ENCODE measurements at places on chromosomes 6 and 20.

DNA sequence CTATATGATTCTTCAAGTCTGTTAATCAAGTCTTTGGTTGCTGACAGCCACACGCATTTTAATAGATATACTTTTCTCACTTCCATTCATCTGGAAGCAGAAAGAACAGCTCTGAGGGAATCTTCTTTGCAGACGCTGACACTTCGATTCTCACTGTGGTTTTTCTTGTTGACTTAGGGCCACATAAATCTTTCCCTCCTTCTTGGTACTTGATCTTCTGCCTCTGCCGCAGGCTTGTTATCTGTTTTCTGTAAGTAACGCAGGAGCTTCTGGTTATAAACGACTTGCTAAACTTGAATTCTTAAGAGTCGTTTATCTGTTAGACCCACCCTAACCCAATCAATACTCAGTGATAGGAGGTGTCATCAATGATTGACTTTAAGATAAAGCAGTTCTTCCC is 268.8 kb upstream of the SULF2 start:
- DNase-seq: no peak

DNA sequence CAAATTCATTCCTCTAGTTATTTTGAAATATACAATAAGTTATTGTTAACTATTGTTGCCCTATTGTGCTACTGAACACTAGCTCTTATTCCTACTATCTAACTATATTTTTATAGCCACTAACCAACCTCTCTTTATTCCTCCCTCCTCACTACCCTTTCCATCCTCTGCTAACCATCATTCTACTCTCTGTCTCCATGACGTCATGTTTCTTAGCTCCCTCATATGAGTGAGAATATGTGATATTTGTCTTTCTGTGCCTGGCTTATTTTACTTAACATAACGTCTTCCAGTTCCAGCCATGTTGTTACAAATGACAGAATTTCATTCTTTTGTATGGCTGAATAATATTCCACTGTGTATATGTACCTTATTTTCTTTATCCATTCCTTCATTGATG is 95.3 kb downstream of the ATXN1 start:
- no peak for DNase-seq

DNA sequence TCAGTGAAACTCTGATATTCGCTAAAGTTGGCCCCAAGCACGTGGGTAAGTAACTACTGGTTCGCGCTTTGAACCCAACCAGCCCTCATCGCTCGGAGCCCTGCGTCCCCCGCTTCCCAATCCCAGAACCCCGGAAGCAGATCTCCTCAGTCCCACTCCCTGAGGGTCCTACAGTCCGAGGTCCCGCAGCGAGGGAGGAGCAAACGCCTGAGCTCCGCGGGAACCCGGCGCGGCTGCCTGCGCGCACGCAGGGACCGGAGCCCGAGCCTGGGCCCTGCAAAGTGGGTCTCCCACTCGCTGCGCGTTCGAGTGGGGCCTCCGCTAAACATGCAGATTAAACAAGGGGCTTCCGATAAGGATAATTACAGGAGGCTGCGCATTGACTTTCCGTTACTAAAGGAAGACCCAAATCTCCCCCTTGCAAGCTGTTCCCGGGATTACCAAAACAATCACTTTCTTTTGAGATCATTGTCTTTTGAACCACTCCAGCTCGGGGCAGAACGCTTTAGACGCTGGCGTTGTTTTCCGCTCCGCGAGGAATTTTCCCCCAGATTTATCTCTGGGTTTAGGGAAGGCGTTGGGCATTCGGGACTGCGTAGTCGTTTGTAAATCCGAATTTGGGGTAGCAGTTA is 1.3 kb upstream of the VSX1 start:
- DNase-seq: no peak

DNA sequence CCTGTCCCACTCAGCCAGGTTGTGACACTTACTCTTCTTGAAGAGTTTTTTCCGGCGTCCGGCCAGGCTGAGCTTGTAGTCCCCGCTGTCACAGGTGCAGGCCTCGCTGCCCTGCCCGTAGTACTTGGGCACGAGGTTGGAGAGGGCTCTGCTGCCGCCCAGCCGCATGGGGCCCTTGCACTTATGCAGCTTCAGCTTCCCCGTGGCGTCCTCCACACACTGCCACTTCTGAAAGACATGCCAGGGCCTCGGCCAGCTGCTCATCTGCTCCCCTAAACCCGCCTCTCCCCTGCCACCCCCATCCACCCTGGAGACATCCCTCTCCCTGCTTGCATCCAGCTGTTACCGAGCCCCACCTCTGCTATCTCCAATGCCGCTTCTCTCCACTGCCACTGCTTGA is 113.1 kb downstream of the SULF2 start:
- no peak for DNase-seq

- no peak for DNase-seq
Observed at GRCh38 chr6:143792402-143793279, 50.5 kb upstream of the LTV1 start.

DNA sequence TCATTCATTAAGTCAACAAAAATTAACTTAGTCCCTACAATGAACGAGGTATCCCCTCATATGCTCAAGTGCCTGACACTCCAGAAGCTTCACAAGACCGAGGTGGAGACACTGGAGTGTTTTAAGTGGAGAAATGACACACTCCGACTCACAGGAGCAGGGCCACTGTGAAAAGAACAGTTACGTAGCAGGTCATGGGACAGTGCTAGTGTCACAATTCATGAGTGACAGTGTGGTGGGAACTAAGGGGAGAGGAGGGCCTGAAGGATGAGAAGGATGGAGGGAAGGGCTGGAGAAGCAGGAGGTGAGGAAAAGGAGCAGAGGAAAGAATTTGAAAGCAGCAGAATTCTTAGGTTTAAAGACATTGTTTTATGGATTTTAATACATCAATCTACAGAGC is 1.3 kb upstream of the HLA-A start:
- no peak for DNase-seq

- no peak for DNase-seq
Observed at GRCh38 chr6:44386364-44386928, 1.1 kb upstream of the CDC5L start.

DNA sequence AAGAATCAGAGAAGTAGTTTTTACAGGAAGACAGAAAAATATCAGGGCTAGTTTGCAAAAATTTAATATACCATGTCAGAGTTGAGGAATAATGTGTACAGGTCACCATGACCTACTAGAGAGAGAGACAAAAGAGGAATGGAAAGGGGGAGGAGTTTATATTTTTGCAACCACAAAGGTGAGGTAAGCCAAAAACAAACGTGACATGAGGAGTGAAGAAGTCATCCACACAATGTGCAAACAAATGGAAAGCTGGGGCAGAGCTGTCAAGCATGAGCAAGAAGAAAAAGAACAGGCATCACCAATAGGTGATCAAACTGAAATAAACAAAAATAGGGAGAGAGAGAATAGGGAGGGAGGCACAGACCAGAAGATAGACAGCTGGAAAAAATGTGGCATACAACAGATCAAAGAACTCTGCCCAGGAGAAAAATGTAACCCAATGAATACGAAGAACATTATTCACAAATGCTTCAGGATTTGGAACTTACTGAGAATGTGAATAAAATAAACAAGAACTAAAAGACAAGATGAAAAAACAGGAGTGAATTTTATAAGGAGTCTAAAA is 15.5 kb downstream of the RARS2 start:
- DNase-seq: no peak

- DNase-seq: no peak
Observed at GRCh38 chr6:16301511-16301910, 63.1 kb downstream of the GMPR start.

GRCh38 chr20:33021879-33022278 is 9.6 kb upstream of the BPIFB6 start:
- DNase-seq: no peak

GRCh38 chr20:33914919-33915318 is 78.8 kb upstream of the RALY start:
- DNase-seq: no peak

- DNase-seq: no peak
Observed at GRCh38 chr6:161107779-161108730, 116.5 kb downstream of the MAP3K4 start.

- DNase-seq: no peak
Observed at GRCh38 chr6:113488812-113489685, 368.1 kb upstream of the MARCKS start.

GRCh38 chr6:20642441-20642840 is 108.2 kb downstream of the CDKAL1 start:
- DNase-seq: no peak

DNA sequence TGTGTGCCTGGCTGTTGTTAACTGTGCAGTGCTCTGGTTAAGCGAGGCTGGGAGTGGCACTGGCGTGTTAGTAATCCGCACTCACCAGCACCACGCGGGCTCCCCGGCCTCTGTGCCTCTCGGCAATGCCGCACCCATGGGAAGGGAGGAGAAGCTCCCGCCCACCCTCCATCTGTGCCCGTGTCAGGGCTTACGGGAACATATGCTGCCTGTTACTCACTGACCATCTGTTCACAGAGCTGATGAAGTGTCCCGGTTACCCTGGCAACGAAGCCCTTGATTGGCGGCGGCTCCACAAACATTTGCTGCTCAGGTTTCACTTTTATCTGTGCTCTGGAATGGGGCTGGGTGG is 114.7 kb downstream of the PSMB1 start:
- DNase-seq: peak; percentile 94

GRCh38 chr20:18154342-18154741 is 16.7 kb downstream of the KAT14 start:
- DNase-seq: no peak

DNA sequence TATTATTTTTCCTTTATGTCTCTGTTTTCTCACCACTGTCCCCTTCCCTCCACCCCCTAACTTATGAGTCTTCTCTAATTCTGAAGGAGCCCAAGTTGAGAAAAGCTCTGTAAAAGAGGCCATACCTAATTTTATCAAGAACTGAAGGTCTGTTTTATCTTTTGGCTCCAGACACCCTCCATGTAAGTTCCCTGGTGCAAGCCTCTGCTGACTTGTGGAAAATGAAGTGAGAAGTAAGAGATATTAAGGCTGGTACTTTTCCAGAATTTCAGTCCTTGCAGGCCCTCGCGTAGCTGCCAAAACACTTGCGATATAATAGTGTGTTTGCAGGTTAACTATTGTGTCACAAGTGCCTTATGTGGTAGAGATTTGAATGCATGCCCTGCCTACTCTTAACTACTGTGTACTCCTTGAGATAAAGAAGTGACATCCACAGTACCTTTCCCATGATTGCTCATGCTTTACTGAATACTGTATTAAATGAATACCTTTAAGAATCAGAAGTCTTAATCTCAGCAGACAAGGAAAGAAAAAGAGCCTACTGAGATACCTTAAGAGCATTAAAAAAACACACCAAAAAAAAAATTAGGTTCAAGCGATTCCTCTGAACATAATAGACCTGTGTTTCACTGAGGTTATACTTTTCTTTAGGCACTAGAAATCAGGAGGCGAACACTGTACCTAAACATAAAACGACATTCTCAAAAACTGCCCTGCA is 143.6 kb upstream of the ZNF184 start:
- no peak for DNase-seq

DNA sequence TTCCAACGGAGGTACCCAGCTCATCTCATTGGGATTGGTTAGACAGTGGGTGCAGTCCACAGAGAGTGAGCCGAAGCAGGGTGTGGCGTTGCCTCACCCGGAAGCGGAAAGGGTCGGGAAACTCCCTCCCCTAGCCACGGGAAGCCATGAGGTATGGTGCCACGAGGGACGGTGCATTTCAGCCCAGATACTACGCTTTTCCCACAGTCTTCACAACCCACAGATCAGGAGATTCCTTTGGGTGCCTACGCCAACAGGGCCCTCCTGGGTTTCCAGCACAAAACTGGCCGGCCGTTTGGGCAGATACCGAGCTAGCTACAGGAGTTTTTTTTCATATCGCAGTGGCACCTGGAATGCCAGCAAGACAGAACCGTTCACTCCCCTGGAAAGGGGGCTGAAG is 46.9 kb downstream of the STXBP5 start:
- no peak for DNase-seq

- DNase-seq: no peak
Observed at GRCh38 chr20:53130795-53131194, 158.6 kb downstream of the TSHZ2 start.

DNA sequence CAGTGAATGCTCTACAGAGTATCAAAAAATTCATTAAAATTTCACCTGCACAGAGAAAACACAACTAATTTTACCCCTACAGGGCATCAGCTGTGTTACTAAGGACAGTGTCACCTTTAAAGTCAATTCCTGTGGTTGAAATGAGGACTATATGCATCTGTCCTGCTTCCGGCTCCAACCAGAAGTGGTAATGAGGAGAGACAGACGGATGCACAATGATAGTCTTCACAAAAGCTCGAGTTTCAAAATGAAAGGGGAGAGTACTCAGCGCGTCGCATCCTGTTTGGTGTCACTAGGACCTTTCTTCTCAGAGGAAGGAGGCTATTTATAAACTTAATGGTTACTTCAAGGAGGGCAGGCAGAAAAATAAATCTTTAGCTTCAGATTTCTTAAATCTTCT is 86.5 kb downstream of the LYRM4 start:
- no peak for DNase-seq

- DNase-seq: no peak
Observed at GRCh38 chr6:39173270-39173669, 56.0 kb downstream of the KCNK5 start.

GRCh38 chr20:25005220-25005619 is 12.7 kb upstream of the APMAP start:
- DNase-seq: peak; percentile 64

DNA sequence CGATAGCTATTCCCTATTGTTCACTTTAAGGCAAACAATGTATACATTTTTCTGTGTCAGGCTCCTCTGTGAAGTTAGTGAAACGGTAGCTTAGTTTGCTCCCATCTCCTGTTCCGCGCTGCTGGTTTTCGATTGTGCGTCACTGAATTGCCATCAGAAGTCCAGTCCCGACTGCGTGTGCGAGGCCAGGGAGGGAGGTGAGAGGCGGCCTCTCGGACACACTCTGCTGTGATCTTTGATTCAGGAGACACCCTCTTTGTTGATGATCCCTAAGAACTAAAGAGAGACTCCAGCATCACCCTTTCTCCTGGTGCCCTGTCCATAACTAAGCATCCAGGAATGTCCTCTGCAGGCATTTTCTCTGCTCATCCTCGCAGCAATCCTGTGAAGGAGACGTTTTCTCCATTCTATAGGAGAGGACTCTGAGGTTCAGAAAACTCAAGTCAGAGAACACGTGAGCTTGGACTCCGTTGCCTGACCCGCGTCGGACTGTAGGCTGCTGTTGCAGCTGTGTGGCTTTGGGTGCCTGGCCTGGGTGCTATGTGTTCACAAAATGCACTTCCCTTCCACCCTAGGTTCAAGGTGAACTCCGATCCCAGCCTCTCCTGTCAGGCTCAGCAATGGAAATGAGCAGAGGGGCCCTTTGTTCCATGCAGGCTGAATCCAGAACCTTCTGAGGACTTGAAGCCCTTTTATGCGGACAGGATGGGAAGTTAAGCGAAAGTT is 24.1 kb upstream of the UNC93A start:
- no peak for DNase-seq
